Epithelial cell of proximal tubule (primary cell): ENCODE measurements at places on chromosomes 2 and 18. TPM values are rescaled to one million over a fixed set of nuclear protein-coding genes. Genes with fewer than 3 reads are reported as not detected.

The CAVIN2 gene
- 0.51 and 0.98 TPM in 2 replicates for total RNA-seq

The EGR4 gene
- total RNA-seq, result 0.07 TPM in 1 of 2 replicates, not detected in the other

The TTC39C gene
- total RNA-seq, result 11.2 and 26.0 TPM in 2 replicates

The AMER3 gene
- total RNA-seq, result not detected in 2 replicates

The TFCP2L1 gene
- total RNA-seq, result 6.5 and 12.3 TPM in 2 replicates

The REG3A gene
- not detected in 2 replicates for total RNA-seq

DNA sequence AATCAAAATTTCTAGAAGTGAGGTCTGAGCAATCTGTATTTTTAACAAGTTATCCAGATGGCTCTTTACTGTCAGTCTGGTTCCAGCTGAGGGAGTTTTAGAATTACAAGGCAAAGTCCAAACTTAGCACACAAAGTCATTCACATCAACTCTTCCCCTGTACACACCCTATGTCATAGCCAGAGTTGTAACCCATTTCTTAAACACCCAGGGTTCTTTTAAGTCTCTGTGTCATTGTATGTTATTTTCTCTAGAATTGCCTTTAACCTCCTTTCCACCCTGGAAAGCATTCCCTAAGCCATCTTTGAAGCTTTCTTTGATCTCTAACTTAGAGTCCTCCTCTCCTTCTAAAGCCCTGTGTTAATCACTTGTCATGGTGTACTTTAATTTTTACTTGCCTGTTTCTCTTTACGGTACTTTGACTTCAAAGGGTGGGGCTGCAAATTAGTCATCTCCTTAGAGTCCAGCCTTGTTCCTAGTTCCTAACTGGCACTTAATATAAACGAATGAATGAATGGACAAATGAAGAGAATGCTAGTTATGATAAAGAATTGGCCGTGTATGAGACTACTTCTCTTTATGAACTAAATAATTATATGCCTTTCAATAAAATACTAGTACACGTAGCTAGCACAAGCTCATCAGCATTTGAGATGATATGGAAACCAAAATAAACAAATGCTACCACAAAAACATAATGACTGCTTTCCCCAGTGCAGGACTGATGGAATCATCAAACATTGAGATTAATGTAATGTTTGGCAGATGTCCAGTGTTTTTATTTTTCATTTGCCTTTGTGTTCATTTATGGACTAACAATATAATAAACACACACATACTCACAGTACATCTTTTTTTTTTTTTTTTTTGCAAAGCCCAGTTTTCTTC, 11.9 kb upstream of the ACTR3 start:
- peak; percentile 70 for DNase-seq

GRCh38 chr18:79931475-79931874, 20.0 kb downstream of the SLC66A2 start:
- no peak for DNase-seq

GRCh38 chr2:125254010-125254409, 1228.9 kb downstream of the CNTNAP5 start:
- no peak for DNase-seq

GRCh38 chr2:51981783-51982182, 949.9 kb upstream of the NRXN1 start:
- no peak for DNase-seq

GRCh38 chr2:53040536-53041229, 726.9 kb upstream of the CHAC2 start:
- DNase-seq, result no peak

- no peak for DNase-seq
Observed at GRCh38 chr18:12703664-12704063, 822 bp downstream of the PSMG2 start.

- DNase-seq, result no peak
Observed at GRCh38 chr2:28074137-28074536, 183.6 kb downstream of the BABAM2 start.

- DNase-seq, result no peak
Observed at GRCh38 chr2:43566461-43566729, 29.4 kb downstream of the THADA start.

GRCh38 chr2:224078656-224079055, 39.6 kb upstream of the SERPINE2 start:
- DNase-seq, result peak; percentile 49

DNA sequence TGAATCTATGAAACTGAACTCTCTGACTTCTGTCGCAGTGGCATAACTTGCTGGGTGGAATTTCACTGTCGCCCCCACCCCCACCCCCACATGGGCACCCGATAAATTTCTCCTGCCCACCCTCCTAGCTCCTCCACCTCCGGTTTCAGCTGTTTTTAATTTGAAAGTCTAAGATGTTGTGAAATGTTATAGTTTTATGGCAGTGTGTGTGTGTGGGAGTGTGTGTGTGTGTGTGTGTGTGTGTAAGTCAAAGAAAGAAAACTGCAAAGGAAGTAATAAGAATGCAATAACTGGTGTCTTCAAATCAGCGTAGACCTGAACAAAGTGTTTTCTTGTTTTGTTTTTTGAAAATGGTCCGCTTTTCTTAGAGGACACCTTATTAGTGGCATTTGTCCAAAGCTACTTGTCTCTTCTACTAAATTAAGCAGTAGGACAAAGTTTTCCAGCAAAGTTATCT, 388 bp downstream of the DTNA start:
- DNase-seq, result no peak

- no peak for DNase-seq
Observed at GRCh38 chr2:66237803-66238379, 197.0 kb upstream of the MEIS1 start.

- no peak for DNase-seq
Observed at GRCh38 chr2:241114836-241115235, 12.7 kb upstream of the MTERF4 start.

DNA sequence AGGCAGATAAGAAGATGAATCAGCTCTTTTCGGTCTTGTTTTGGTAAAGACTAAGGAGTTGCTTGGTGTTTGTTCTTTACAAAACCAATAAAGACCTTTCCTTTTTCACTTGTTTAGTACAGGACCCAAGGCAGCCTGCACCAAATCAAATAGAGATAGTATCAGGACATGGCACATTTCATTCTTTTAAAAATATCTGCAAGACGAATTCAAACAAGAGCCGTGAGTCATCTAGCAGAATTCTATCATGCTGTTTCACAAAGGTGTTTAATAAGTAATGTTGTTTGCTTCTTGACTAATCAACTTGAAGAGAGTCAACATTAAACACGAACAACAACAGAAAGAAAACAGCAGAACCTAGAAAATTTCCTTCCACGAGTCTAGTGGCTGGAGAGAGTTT, 102.8 kb upstream of the TTN start:
- DNase-seq, result no peak

DNA sequence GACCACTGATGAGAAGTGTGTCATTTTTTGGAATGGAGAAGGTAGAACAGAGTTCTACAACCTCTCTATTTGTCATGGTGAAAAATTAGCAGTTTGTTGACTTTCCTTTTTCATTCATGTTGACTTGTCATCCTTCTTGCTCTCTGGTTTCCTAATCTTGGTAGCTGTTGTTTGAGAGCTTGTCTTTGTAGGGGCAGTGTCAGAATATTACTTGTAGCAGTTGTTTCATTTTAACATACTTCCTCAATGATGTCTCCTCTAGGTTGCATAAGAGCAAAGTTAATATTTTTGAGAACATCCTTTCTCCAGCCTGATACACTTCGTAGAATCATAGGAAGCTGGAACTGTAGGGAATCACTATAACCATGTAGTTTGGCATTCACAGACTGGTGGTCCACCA, 368.2 kb upstream of the FANCL start:
- no peak for DNase-seq

DNA sequence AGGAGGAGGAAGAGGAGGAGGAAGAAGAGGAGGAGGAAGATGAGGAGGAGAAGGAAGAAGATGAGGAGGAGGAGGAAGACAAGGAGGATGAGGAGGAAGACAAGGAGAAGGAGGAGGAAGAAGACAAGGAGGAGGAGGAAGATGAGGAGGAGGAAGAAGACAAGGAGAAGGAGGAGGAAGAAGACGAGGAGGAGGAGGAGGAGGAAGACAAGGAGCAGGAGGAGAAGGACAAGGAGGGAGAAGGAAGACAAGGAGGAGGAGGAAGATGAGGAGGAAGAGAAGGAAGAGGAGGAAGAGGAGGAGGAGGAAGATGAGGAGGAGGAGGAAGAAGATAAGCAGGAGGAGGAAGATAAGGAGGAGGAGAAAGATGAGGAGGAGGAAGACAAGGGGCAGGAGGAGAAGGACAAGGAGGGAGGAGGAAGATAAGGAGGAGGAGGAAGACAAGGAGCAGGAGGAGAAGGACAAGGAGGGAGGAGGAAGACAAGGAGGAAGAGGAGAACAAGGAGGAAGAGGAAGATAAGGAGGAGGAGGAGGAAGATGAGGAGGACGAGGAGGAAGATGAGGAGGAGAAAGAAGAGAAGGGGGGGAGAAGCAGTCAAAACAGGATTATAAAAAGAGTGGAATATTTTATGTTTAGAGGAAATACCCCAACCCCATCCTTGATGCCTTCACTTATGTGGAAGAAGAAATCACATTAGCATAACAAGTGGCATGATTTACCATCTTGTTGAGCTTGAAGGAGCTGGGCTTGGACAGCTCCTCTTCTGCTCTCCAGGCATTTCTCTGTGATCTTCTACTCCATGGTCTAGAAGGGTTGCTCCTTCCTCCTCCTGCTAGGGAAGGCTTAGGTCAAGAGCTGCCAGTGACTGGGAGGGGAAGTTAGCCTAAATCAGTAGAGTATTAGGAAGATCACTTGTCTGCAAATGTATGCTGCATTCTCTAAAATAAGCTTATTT, 45.3 kb upstream of the KCTD1 start:
- no peak for DNase-seq

DNA sequence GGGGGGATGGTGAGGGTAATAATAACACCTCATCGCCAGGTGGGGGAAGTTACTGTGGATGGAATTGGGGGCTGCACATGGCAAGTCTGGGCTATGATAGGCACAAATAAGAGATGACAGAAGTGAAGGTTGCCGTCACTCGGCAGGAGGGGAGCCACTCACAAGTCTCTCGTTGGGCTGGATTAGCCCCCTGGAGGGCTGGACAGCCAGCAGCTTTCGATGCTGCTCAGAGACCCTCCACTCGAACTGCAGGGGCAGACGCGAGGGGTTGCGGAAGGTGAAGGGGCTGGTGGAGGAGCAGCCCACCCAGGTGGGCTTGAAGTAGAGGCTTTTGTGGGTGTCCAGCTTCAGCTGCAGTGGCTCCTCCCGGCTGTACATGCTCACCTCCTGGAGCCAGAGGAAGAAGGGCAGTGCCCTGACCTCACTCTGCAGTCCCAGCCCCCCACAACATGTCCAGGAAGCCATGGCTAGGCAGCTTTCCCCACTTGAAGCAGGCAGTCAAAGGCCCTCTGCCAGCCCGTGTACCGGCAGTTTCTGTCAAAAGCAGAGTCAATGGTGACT, 18.2 kb downstream of the CFAP65 start:
- no peak for DNase-seq

DNA sequence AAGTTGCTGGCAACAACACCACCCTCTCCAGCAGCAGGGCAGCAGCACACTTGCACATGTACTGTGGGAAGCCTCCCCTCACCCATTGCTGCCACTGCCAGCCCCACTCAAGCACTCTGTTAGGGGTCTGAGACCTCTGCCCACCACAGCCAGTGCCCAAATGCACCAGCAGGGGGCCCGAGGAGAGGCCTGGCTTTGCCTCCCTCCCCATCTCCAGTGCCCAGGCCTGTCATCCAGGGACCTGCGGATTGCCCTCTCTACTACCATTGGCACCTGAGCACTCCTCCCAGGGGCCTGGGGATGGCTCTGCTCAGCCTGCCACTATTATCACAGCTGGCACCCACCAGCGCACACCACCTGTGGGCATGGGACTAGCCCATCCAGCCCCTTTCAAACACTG, 175.7 kb downstream of the PMAIP1 start:
- DNase-seq, result no peak

DNA sequence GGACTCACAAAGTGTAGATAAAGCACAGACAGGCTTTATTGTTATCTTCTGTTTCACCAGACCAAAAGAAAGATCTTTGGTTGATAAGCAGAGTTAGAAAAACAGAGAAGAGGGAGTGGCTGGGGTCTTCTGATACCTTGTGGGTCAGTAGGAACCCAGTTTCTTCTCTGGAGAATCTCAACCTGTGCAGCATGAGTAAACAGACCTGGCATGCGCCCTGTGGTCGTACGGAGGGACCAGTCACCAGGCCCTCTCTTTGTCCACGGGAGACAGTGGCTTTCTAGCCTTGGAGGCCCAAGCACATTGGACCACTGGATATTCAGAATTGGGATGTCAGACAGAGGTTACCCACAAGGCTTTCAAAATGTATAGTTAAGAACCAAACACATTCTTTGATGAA, 418.9 kb upstream of the FANCL start:
- DNase-seq, result no peak

DNA sequence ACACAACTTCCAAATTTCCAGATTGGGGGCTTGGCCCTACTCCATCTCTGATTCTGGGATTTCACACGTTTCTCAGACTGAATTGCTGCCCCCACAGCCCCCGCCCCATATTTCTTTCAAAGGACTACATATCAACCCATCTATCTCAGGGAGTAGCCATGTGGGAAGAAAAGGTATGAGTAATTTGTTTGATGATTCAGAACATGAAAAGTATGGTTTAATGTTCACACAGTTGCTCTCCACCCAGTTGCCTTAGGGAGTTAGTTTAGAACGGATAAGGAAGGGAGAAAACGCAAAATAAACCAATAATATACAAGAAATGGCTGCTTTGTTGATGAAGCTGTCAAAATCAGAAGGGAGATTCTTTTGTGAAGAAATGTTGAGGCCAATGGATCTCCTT, 145.1 kb downstream of the PIEZO2 start:
- DNase-seq, result no peak

DNA sequence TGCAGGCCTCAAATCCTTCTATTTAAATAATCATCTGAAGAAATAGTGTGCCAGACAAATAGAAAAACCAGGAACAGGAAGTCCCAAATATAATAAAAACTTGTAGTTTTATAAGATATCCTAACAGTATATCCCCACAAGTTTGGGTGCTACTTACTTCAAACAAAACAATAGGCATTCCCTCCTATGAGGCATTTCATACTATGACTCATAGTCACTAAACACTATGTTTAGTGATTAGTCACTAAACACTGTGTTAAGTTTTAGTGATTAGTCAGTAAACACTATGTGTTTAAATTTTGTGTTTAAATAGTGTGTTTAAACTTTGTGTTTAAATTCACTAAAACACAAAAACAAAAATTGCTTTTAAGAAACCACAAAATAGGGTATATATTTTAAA, 407.0 kb upstream of the CDH19 start:
- DNase-seq, result peak; percentile 61

DNA sequence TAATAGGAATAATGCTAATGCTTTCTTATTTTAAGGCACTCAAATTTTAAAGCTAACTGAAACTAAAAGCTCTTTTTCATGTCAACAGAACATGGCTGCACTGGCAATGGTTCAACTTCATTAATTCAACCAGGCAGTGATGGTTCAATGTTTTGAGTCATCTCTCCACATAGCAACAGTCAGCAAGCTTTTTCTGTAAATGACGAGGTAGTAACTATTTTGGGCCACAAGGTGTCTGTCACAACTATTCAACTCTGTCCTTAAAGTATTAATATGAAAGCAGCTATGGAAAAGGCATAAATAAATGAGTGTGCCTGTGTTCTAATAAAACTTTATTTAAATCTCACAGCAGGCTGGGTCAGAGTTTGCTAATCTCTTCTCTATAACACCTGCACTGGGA, 1425.6 kb upstream of the PIK3C3 start:
- DNase-seq, result peak; percentile 3
